ENCODE measurements at places on chromosomes 7 and 10.

DNA sequence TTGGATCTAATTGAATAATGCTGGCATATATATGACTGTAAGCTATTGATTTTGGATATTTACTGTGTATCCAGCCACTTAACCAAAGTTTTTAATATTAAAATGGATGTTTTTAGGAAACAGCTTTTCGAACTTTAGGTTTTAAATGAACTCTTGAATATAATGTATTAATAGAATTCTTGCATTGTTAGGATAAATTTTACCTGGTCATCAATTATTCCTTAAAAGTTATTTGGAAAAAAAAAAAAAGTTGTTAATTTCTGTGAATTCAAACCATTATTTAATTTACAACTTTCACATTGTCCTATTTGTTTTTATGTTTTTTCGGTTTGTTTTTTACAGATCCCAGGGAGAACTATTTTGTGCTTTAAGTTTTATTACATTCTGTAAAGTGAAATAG is 9.8 kb downstream of the TMEM209 start:
- no peak for DNase-seq

DNA sequence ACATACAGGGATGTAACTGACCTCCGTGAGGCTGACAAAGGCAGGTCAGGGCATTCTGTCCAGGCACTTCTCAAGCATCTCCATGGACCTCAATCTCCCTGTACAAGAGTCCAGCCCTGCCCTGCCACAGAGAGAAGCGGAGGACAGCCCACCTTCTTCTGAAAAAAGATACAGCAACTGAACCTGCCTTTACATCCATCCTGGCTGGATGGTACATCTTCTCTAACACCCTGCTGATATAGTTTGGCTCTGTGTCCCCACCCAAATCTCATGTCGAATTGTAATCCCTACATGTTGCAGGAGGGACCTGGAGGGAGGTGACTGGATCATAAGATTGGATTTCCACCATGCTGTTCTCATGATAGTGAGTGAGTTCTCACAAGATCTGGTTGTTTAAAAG is 40.5 kb upstream of the KCNMA1 start:
- no peak for DNase-seq

GRCh38 chr10:33314811-33315561 is 19.5 kb downstream of the NRP1 start:
- no peak for DNase-seq

- DNase-seq, result peak; percentile 53
Observed at GRCh38 chr7:47181746-47182361, 400.1 kb downstream of the TNS3 start.

DNA sequence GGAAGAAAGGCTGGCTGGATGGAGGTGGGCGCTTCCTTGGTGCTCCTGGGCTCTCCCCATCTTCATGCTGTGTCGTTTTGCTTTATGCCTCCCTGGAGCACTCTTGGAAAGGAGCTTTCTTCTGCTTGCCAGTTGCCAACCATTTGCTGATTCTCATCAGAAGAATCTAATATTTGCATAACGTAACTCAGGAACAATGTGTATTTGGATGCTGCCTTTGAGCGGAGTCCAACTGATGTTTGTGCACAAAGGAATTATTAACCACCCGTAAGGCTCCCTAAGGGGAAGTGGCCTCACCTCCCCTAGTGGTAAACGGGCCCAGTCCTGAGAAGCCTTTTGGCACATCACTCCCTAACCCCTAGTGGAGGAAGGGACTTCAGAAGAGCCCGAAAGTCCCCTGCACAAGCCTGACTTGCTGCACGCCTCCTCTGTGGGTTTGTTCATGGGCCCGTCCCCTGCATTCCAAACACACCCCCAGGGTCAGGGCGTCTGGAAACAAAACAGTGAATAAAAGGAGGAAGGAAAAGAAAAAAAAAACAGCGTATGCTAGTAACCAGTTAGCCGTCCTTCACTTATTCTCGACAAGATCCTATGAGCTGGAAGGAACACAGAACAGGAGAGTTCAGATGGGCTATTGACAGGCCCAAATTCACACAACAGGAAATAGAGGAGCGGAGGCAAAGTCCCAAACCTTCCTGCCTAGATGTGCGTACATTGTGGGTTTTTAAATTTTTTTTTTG is 602.2 kb downstream of the LRMDA start:
- no peak for DNase-seq

GRCh38 chr10:67549390-67549789 is 146.6 kb downstream of the CTNNA3 start:
- no peak for DNase-seq

DNA sequence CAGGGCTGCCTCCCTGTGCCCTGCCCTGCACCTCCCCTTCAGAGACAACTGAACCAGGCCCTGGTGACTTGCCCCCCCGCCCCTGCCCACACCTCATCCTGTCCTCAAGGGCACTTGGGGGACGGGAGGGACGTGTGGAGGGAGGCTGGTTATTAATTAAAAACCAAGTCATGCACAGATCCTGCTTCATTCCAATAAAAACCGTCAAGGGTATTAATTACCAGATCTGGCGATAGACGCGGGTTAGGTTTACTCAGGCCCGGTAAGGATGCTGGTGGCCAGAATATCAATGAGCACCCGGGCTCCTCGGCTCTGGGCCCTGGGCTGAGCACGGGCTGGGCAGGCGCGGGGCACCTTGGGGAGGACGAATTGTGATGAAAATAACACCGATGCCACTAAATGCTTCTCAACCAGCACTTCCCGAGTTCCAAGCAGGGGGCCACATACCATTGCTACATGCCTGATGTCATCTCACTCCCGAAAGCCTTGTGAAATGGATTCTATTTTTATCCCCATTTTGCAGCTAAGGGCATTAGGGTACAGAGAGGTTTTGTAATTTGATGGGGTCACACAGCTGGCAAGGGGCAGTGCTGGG is 24.5 kb upstream of the GTF2IRD1 start:
- no peak for DNase-seq

GRCh38 chr10:306675-307185 is 171.5 kb downstream of the ZMYND11 start:
- DNase-seq, result no peak

GRCh38 chr7:34260279-34260678 is 354.9 kb downstream of the BMPER start:
- DNase-seq, result no peak

DNA sequence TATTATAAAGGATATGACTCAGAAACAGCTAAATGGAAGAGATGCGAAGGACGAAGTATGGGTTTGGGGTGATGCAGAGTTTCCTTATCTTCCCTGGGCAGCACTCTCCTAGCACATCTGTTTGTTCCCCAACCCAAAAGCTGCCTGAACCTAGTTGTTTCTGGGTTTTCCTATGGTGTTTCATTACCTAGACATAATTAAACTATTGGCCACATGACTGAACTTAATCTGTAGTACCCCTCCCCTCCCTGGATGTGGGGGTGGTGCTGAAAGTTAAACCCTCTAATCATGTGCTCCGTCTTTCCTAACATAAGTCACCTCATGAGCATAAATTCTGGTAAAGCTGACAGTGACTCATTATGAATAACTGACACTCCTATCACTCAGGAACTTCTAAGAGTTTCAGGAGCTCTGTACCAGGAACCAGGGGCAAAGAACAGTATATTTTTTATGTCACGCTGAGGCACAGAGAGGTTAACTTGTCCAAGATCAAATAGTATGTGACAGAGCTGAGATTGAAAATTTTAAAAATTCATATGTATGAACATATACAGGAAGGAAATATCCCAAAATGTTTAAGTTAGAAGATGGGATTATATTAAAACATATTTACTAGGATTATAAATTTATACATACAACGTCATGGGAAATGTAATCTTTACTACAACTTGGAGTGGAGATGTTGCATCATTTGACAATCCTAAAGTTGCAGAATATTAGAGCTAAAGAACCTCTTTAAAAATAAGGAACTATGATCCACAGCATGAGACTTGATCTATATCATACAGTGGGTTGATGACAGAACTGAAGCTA is 4.8 kb downstream of the STRIP2 start:
- DNase-seq, result no peak

DNA sequence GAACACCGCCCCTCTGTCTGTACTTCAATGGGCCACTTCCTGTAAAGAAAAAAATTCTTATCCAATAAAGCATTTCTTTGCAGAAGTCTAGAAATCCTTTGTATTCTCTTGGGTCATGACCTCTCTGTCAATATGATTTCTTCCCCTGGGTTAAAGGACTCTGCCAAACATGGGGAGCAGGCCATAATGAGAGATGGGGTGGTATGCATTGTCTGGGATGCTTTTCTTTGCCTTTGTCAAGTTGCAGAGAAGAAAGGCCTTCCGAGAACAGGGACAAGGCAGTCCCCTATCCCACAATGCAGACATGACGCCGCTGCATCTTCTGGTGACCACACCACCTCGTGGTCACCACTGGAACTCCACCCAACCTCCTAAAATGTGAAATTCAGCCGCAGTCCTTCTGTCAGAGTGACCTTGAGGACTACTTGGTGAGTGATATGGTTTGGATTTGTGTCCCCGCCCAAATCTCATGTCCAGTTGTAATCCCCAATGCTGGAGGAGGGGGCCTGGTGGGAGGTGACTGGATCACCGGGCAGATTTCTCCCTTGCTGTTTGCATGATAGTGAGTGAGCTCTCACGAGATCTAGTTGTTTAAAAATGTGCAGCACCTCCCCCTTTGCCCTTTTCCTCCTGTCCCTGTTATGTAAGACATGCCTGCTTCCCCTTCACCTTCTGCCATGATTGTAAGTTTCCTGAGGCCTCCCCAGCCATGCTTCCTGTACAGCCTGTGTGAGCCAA is 15.2 kb upstream of the FRMPD2 start:
- peak; percentile 71 for DNase-seq

DNA sequence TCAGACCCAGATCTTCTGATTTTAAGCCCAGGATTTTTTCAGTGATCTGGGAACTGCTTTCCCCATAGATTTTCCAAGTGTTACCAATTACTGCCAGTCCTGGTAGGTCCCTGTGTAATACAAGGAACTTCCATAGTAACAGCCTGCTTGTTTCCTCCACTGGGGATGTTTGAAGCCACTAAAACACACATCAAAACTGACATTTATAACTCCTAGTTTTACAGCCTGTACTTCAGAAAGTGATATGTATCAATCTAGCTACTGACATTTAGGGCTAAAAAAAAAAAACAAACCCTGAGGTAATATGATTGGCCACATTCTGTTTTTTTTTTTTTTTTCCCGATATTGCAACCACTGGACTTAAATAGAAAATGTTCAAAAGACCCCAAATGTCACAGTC is 166.9 kb upstream of the SP4 start:
- DNase-seq, result no peak

DNA sequence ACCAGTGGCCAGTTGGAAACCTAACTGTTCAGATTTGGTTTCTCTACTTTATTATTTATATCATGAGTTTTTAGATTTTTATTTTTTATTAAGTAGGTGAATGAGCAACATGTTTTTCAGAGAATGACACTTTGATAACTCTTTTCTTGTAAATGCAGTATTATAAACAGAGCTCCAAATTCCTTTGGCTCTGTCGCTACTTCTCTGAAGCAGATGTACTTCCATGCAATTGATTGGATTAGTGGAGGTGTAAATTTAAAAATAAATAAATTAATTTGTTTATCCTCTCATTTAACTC is 34.3 kb upstream of the ICA1 start:
- no peak for DNase-seq

GRCh38 chr7:102927312-102927933 is 14.6 kb downstream of the LRRC17 start:
- DNase-seq, result no peak

GRCh38 chr10:119441151-119441821 is 101.2 kb downstream of the RGS10 start:
- no peak for DNase-seq

GRCh38 chr7:115054478-115055065 is 132.7 kb downstream of the MDFIC start:
- DNase-seq, result no peak

GRCh38 chr7:93884541-93884940 is 6.0 kb downstream of the TFPI2 start:
- DNase-seq, result no peak

DNA sequence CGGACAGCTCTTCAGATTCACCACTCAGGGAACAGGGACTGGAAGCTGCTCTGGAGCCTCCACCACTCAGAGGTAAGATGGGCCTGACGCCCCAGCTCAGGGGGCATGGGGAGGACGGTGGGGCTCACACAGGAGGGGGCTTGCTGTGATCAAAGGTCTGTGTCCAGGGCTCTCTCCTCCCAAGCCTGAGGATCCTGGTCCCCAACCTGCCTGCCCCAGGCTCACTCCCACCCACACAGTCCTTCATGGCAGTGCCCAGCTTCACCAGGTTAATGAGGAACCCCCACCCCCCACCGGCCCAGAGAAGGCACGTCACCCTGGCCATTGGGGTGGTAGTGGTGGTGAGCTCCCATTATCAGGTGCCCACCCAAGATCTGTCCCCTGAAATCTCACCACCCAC is 926.7 kb upstream of the ZNF722 start:
- DNase-seq, result no peak

GRCh38 chr10:22251751-22252223 is 34.0 kb upstream of the EBLN1 start:
- peak; percentile 85 for DNase-seq

DNA sequence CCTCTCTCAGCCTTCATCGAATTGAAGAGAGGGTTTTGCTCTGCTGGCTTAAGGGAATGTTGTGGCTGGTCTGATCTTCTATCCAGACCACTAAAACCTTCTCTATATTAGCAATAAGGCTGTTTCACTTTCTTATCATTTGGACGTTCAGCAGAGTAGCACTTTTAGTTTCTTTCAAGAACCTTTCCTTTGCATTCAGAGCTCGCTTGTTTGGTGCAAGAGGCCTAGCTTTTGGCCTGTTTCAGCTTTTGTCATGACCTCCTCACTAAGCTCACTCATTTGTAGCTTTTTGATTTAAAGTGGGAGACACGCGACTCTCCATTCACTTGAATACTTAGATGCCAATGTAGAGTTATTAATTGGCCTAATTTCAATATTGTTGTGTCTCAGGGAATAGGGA is 3.9 kb downstream of the MPP7 start:
- DNase-seq, result no peak

DNA sequence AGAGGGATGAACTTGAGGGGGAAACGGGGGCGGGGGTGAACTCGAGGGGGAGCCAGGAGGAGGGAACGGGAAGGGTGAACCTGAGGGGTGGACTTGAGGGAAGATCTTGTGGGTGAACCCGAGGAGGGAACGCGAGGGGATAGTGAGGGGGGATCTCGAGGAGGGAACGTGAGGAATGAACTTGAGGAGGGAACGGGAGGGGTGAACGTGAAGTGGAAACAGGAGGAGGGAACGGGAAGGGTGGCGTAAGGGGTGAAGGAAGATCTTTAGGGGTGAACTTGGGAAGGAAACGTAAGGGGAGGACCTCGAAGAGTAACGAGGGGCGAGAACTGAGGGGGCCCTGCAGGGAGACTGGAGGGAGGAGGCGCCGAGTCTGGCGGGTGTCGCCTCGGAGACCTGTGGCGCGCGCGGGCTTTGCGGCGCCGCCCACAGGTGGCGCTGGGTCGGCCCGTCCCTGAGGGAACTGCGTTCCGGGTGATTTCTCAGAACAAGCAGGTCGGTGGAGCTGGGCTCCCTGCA is 651 bp downstream of the MYO3A start:
- DNase-seq, result peak; percentile 11

GRCh38 chr7:94420328-94420727 is 25.6 kb downstream of the COL1A2 start:
- DNase-seq, result no peak

DNA sequence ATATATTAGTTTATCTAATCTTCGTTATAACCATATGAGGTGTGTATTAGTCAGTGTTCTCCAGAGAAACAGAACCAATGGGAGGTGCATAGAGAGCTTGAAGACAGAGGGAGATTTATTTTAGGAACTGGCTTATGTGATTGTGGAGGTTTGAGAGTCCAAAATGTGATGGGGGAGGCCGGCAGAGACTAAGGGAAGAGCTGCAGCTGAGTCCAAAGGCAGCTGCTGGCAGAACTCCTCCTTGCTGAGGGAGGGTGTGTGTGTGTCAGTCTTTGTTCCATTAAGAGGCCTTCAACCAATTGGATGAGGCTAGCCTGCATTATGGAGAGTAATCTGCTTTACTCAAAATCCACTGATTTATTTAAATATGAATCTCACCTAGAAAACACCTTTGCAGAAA is 165.1 kb downstream of the SH3PXD2A start:
- peak; percentile 64 for DNase-seq

Data from head of caudate nucleus (tissue), 42 donors.